ENCODE measurements at places on chromosomes 2 and 18.

DNA sequence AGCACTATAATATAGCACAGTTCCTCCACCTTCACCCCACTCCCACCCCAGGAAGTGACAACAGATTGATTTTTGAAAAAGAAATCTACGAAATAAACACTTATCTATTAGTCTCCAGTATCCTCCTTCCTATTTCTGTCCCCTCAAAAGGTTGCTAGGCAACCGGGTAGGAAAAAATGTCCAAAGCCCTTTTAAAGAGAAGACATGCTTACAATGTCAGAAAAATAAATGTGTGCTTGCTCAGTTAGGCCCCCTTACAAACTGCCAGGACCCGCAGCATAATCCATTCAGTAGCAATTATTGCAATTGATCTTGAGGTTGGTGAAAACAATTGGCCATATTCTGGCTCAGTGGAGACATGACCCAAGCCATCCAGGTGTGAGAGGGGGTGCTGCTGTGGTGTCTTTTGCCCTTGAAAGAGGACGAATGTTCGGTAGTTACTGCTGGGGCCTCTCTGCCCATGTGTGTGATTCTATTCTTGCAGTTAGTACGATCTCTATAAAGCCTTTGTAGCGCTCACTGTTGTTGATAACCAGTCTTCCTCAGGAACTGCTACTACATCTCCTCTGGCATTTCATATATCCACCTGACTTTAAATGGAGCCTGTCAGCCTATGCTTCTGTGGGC is 144.3 kb downstream of the MYO3B start:
- no peak for DNase-seq
- H3K27me3 ChIP-seq, result no peaks in the 10 kb centered on the region
- H3K27ac ChIP-seq, result no peak overlapping the region
- H3K4me1 ChIP-seq, result no peaks in the 10 kb centered on the region
- no peak overlapping the region for H3K4me3 ChIP-seq
- no peaks in the 10 kb centered on the region for H3K36me3 ChIP-seq

- no peak overlapping the region for H3K4me3 ChIP-seq
- H3K4me1 ChIP-seq, result no peaks in the 10 kb centered on the region
- no peak for DNase-seq
- H3K27ac ChIP-seq, result no peak overlapping the region
- no peaks in the 10 kb centered on the region for H3K27me3 ChIP-seq
These were observed 117.0 kb downstream of the CHN1 start for GRCh38 chr2:174888146-174888545.

- H3K27me3 ChIP-seq, result no peaks in the 10 kb centered on the region
- no peak for DNase-seq
- H3K4me3 ChIP-seq, result no peak overlapping the region
- H3K27ac ChIP-seq, result no peak overlapping the region
- no peaks in the 10 kb centered on the region for H3K36me3 ChIP-seq
- no peaks in the 10 kb centered on the region for H3K4me1 ChIP-seq
These were observed 183.1 kb upstream of the CCDC68 start for GRCh38 chr18:55142410-55142809.

GRCh38 chr18:50656841-50657470 is 97.1 kb downstream of the MAPK4 start:
- H3K4me3 ChIP-seq, result no peak overlapping the region
- no peaks in the 10 kb centered on the region for H3K27me3 ChIP-seq
- no peaks in the 10 kb centered on the region for H3K36me3 ChIP-seq
- no peak for DNase-seq

DNA sequence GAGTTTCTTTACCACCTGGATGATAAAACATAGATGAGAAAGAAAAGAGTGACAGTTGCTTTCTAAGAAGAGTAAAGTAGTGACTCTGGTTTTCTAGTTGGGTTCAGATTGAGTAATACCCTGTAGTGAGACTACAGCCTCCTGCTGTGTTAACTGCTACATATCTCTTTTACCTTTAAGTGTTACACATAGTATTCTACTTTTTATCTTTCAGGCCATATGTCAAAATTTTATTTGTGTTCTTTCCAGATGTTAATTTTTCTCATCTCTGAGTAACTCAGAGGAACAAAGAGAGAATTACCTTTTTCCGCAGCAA is 348.2 kb downstream of the CTNNA2 start:
- H3K4me1 ChIP-seq, result no peaks in the 10 kb centered on the region
- H3K4me3 ChIP-seq, result no peak overlapping the region
- no peak overlapping the region for H3K27ac ChIP-seq
- H3K36me3 ChIP-seq, result no peaks in the 10 kb centered on the region

GRCh38 chr2:191543708-191544107 is 134.2 kb upstream of the NABP1 start:
- no peaks in the 10 kb centered on the region for H3K4me1 ChIP-seq
- H3K4me3 ChIP-seq, result no peak overlapping the region
- H3K27me3 ChIP-seq, result no peaks in the 10 kb centered on the region
- DNase-seq, result no peak

GRCh38 chr2:50582164-50582563 is 449.8 kb downstream of the NRXN1 start:
- no peak overlapping the region for H3K27ac ChIP-seq
- no peaks in the 10 kb centered on the region for H3K4me1 ChIP-seq
- no peaks in the 10 kb centered on the region for H3K27me3 ChIP-seq
- no peak overlapping the region for H3K4me3 ChIP-seq
- DNase-seq, result no peak
- no peaks in the 10 kb centered on the region for H3K36me3 ChIP-seq

GRCh38 chr2:211900000-211900399 is 638.6 kb downstream of the ERBB4 start:
- H3K27ac ChIP-seq, result no peak overlapping the region
- no peak for DNase-seq
- H3K27me3 ChIP-seq, result no peaks in the 10 kb centered on the region
- no peaks in the 10 kb centered on the region for H3K36me3 ChIP-seq
- no peaks in the 10 kb centered on the region for H3K4me1 ChIP-seq

GRCh38 chr18:46481048-46481846 is 175.8 kb downstream of the LOXHD1 start:
- no peak overlapping the region for H3K27ac ChIP-seq
- H3K4me3 ChIP-seq, result no peak overlapping the region
- no peaks in the 10 kb centered on the region for H3K27me3 ChIP-seq
- no peak for DNase-seq
- H3K36me3 ChIP-seq, result no peaks in the 10 kb centered on the region

- H3K4me1 ChIP-seq, result no peaks in the 10 kb centered on the region
- no peak overlapping the region for H3K4me3 ChIP-seq
- H3K36me3 ChIP-seq, result no peaks in the 10 kb centered on the region
- H3K27ac ChIP-seq, result no peak overlapping the region
These were observed 177.7 kb upstream of the TWIST2 start for GRCh38 chr2:238670111-238670585.

- H3K27me3 ChIP-seq, result no peaks in the 10 kb centered on the region
- H3K4me3 ChIP-seq, result no peak overlapping the region
These were observed 211.0 kb downstream of the TGIF1 start for GRCh38 chr18:3660739-3661515.

GRCh38 chr18:74328206-74328605 is 12.6 kb downstream of the C18orf63 start:
- no peak overlapping the region for H3K4me3 ChIP-seq
- no peak for DNase-seq
- no peaks in the 10 kb centered on the region for H3K27me3 ChIP-seq

DNA sequence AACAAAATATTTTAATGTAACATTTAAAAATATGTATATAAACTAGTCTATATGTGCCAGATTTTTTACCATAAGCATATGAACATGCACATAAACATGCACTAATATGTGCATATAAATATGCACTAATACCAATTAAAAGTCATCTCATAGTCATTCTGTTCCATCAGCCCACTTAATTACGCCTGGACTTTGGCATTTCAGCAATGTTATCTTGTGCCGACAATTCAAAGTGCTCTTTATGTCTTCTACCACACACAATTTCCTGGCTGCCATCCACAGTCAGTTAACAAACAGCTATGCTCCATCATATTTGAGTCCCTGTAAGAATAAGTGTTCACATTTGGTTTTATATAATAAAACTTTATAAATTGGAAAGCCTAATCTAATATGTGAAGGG is 92.6 kb upstream of the TSPYL6 start:
- H3K27ac ChIP-seq, result no peak overlapping the region
- H3K4me3 ChIP-seq, result no peak overlapping the region
- no peaks in the 10 kb centered on the region for H3K36me3 ChIP-seq
- DNase-seq, result no peak
- no peaks in the 10 kb centered on the region for H3K27me3 ChIP-seq
- H3K4me1 ChIP-seq, result no peaks in the 10 kb centered on the region

DNA sequence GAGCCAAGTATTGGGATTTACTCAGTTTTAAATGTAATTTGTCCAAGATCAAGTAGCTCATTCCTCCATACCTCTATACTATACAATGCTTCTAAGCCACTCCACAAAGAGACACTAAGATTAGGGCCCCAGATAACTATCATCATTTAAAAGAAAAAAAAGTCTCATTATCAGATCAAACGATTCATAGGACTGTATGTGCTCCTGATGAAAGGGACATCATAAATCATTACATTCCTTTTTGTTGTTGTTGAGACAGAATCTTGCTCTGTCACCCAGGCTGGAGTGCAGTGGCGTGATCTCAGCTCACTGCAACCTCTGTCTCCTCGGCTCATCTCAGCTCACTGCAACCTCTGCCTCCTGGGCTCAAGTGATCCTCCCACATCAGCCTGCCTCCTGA is 2.2 kb upstream of the SLC3A1 start:
- no peak overlapping the region for H3K27ac ChIP-seq
- H3K27me3 ChIP-seq, result no peaks in the 10 kb centered on the region
- no peak for DNase-seq
- no peak overlapping the region for H3K4me3 ChIP-seq
- no peaks in the 10 kb centered on the region for H3K36me3 ChIP-seq

DNA sequence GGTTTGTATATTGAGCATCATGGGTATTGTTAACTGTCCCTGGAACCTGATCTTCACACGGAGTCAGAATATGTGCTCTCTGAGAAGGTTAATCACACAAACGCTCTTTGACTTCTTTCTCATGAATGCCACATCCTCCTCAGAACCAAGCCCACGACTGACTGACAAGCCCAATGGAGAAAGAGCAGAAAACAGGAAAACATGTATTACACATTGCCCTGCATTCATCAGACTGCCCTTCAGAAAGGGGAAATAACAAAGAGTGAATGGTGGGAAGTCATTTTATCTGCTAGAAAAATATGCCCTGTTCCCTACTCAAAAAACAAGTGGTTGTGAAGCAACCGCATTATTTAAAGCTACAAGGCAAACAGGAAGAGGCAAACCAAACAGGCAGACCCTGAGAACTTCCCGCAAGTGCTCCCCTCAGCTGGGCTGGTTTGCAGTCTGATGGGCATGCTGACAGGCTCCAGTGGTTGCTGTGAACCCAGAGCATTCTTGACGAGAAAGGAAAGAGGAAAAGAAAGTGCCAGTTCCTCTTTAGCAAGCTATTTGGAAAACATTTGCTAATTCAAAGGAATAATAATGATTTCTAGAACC is 172.9 kb upstream of the SETBP1 start:
- no peak overlapping the region for H3K27ac ChIP-seq
- no peaks in the 10 kb centered on the region for H3K27me3 ChIP-seq
- DNase-seq, result no peak
- H3K4me1 ChIP-seq, result no peaks in the 10 kb centered on the region
- no peak overlapping the region for H3K4me3 ChIP-seq

- no peaks in the 10 kb centered on the region for H3K4me1 ChIP-seq
- H3K36me3 ChIP-seq, result no peaks in the 10 kb centered on the region
- H3K27ac ChIP-seq, result no peak overlapping the region
- no peak for DNase-seq
- H3K27me3 ChIP-seq, result no peaks in the 10 kb centered on the region
These were observed 75.4 kb upstream of the HNMT start for GRCh38 chr2:137888845-137889244.

- no peak overlapping the region for H3K27ac ChIP-seq
- peak; percentile 7 for DNase-seq
- H3K27me3 ChIP-seq, result no peaks in the 10 kb centered on the region
These were observed 46.8 kb downstream of the ATOH8 start for GRCh38 chr2:85800586-85800985.
